BJ (cell line): ENCODE measurements at places on chromosomes 1 and 21.

- peak; percentile 77 for DNase-seq
Observed at GRCh38 chr1:88891318-88891950, at the start of gene GTF2B. Gene GTF2B (minus strand): TSS chr1:88891567. CDS start chr1:88891499, 68 bp downstream.

DNA sequence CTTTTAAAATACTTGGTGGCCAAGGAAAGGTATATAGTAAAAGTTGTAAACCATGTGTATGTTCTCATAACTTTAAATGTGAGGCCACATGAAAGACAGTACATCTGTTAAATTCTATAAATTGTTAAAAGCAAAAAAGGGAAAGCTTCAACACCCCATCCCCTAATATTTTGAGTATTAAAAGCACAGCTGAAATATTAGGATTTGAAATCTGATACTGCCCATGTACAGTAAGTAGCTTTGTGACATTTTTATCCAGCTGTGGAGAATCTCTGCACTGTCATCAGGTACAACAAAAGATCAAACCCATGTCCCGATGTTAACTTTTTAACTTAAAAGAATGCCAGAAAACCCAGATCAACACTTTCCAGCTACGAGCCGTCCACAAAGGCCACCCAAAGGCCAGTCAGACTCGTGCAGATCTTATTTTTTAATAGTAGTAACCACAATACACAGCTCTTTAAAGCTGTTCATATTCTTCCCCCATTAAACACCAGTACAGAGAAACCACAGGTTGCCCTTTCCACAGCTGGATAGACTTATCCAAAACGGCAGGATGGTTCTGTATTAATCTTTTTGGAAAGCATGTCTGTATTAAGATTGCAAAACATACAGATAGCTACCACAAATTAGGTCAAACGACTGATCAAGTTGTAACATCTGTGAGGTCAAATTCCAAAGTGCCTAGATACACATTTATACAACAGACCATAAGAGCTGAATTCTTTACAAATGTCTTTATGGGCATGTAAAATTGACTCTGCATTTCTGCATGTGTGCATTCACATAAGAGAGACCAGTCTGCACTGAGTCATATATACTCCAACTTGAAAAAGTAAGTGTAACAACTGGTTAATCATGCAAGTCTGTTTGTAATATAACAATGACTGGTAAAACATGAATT is 5.2 kb downstream of the IRF2BP2 start:
- no peak for DNase-seq

- DNase-seq: no peak
Observed at GRCh38 chr1:186775881-186776560, 52.7 kb upstream of the PLA2G4A start.

DNA sequence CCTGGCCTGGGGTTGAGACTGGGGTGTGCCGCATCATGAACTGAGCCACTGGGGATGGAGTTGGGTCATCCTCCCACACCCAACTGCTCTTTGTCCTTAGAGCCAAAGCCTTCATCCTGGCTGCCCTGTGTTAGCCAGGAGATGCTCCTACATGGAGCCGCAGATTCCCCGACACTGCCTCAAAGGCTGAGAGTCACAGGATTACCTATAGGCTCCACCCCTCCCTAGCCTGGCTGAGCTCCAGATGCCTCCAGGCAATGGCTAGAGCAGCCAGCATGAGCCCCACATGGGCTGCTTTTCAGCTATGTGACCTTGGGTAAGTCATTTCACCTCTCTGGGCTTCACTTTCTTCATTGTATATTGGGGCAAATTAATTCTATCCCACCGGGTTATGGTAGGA is 119.9 kb upstream of the POU3F1 start:
- no peak for DNase-seq

DNA sequence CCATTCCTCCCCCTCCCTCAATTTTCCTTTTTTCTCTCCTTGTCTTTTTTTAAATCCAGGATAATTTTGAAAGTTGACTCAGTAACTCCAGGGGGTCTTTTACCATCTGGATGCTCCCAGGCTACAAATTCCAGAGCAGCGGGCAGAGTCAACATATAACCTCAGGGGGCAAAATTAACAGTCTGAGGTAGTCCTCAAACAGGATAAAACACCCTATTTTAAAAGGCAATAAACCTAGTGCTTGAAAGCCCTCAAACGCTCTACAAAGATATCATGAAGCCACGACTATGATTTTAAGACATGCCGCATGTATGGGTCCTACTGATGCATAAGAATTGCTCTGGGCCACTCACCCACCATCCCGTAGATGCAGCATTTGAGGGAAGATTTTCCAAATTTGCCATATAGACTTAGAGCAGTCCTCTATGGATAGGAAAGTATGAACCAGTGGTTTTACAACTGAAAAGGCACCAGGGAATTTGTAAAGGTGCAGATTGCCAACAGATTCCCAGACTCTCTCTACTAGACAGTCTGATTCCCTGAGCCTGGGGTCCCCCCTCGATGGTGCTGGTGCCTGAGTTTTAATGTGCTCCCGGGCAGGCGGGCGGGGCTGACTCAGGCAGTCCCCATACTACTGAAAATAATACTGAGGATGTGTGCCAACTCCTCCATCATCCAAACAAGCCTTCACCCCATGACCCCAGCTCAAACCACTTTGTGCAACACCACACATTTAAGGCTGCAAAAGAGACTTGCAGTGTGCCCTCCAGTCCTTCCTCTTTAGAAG is 37.2 kb downstream of the PTPN14 start:
- DNase-seq: no peak
